ENCODE measurements at places on chromosomes 7 and 10.
A peak's percentile ranks its signal among the peaks of the same experiment; 100 is the strongest.

DNA sequence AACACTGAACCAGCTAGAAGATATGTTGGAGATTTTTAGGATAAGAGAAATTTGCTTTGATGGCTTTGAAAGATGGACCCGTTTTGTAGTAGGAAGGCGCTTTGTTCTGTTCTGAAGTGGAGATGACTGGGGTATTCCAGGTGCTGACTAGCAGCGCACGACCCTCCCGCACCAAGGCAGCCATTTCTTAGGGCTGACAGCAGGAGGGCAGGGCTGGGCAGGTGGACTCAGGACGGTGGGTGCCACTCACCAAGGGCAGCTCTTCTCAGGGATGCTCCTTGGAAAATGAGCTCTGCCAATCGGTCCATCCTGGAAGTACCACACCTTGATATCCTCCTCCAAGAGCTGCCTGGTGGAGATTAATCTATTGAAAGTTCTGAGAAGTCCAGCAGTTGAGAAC lies 463.6 kb upstream of the FOXK1 start:
- no peak for DNase-seq

GRCh38 chr7:49166441-49166840 lies 242.1 kb downstream of the CDC14C start:
- no peak for DNase-seq

DNA sequence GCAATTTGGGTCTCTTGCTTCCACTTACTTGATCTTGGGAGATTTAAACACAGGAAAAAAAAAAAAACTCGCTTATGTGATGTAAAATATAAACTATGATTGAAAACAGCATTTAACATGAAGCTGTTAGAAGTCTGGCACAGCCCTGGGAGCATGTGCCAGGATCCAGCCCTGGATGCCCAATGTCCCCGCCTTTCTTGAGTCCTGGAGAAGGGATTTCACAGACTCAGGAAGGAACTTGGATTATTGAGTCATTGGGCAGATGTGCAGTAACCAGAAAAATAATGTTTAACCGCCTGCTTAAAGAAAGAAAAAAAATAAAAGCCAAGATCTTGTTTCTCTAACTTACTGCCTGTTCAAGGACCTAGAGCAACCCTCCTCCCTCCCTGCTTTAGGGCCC lies 3.7 kb upstream of the JCAD start:
- peak; percentile 86 for DNase-seq

DNA sequence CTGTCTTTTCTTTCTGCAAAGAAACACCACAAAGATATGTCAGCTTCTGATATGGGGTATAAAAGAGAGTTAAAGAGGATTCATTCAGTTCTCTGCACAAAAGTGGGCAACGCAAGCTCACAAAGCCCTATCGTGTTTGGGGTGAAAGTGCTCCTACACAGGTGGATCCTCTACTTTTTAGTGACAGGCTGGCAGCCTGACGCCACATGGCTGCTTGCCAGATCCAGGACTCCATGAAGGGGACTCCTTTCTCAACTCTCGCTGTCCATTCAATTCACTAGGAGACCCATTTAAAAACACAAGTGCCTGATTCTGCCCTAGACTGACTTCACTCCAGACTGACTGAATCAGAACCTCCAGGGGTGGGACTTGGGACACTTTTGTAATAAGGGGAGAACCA lies 8.0 kb downstream of the PARP12 start:
- no peak for DNase-seq

DNA sequence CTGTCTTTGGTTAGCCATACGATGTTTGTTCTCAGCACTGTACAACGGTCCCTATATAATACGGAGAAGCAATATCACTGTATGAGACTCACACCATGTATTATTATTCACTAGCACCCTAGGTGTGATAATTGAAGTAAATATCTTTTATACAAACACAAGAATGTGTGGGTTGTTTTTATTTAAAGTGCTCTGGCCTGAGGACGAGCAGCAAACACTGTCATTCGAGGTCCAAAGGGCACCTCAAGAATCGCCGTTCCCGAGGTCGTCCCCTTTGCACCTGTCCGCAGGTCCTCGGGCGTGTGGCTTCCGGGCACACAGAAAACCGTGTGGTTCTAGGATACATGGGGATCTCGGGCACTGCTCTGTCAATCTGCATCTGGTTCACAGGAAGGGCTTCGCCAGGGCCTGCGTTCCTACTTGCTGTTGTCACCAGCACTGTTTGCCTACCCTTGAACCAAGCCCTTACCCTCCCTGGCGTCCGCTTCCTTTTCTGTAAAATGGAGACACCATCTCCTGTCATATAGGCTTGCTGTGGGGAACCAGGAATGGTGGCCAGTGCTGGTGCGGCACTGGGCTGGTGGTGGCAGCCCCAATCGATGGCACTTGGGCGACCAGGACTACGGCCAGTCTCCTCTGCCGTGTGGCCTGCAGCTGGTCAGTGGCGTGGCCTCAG lies 28.5 kb upstream of the SH2B2 start:
- DNase-seq, result no peak

- DNase-seq, result no peak
Observed at GRCh38 chr7:80362010-80362618, 149.8 kb downstream of the GNAT3 start.

DNA sequence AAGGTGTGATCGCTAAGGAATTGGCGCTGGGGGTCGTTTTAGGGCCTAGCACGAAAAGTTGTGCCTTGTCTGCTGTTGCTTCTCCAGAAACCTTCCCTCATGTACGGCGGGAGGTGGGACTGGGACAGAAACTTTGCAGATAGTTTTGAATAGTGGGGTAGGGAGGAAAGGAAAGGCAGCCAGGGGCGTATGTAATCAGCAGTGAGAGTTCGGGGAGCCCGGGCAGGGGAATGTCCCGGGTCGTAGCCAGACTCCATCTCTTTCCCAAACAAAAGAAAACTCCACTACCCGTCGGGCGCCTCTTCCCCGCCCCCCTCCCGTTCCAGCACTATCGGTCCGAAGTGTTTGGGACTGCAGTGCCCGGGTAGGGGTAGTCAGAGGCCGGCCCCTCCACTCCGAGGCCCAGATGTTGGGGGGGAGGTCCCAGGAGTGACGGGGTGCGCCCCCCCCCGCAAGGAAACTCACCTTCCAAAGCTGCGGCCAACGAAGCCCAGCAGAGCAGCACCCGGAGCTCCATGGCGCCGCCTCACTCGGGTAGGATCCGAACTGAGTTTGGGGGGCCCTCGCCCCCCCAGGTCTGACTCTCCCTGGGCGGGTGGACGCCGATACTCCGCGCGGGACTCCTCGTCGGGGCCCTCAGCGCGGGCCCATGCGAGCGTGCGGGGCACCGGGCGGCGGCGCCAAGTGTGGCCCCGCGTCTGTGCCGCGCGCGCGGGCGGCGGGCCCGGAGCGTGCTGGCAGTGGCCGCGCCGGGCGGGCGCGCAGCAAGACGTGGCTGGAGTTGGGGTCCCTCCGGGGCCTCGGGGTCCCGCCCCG lies 601 bp downstream of the EPHB4 start:
- DNase-seq, result no peak

DNA sequence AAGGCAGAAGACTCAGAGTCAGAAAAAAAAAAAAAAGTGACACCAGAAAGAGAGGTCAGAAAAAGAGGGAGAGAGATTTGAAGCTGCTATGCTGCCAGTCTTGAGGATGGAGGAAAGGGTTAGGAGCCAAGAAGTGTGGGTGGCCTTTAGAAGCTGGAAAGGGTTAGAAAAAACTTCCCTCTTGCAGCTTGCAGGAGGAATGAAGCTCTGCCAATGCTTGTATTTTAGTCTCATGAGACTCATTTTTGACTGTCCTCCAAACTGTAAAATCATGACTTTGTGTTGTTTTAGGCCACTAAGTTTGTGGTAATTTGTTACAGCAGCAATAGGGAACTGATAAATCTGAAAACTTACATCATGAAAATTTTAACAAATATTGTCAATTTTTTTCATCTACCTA lies 127.7 kb upstream of the NOBOX start:
- DNase-seq, result no peak

DNA sequence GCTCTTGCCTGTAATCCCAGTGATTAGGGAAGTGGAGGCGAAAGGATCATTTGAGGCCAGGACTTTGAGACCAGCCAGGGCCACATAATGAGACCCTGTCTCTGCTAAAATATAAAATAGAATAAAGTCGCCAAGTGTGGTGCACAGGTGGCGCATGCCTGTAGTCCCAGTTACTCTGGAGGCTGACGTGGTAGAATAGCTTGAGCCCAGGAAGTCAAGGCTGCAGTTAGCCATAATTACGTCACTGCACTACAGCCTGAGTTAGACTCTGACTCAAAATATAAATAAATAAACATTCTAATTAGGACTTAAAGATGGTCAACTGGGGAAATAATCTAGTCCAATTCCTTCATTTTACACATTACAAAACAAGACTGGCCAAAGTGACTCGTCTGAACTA lies 768 bp downstream of the CHCHD2 start:
- peak; percentile 42 for DNase-seq
